ENCODE measurements at places on chromosomes 13 and 19.

DNA sequence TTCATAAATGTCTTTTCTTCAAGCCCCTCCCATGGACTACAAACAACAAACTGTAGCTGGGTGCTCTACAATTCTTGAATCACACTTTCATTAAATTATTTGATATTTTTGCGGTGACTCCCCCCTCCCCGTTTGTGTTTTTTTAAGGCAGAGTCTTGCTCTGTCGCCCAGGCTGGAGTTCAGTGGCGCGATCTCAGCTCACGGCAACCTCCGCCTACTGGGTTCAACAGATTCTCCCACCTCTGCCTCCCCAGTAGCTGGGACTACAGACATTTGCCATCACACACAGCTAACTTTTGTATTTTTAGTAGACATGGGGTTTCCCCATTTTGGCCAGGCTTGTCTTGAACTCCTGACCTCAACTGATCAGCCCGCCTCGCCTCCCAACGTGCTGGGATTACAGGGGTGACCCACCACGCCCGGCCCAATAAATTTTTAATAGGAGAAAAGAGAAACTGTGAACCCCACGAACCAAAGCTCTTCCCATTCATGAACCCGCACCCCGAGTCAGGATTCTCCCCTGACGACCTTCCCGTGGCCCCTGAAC is 703 bp downstream of the ZNF506 start:
- no peak for DNase-seq

- DNase-seq = no peak
Measured at GRCh38 chr13:26007261-26008125, 44.3 kb downstream of the SHISA2 start.

- no peak for DNase-seq
Measured at GRCh38 chr13:72100339-72100738, 233.3 kb upstream of the DACH1 start.

- no peak for DNase-seq
Measured at GRCh38 chr19:35306473-35307246, 14.7 kb downstream of the MAG start.

DNA sequence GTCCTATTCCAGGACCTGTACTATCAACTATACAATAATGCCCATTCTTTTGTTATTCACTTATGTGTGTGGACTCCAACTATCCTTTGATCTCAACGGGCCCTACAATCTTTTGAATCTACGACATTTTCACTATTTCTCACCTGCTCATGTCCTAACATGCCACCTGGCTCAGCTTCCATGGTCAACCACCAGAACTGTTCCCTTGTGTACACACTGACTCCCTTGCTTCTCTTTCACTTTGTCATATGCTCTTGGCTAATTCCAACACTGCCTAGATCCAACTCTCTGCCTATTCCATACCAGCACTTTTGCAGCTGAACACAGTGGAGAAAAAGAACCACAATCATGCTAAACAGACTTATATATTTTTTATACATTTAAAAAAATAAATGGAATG is 53.1 kb downstream of the MICU2 start:
- no peak for DNase-seq

DNA sequence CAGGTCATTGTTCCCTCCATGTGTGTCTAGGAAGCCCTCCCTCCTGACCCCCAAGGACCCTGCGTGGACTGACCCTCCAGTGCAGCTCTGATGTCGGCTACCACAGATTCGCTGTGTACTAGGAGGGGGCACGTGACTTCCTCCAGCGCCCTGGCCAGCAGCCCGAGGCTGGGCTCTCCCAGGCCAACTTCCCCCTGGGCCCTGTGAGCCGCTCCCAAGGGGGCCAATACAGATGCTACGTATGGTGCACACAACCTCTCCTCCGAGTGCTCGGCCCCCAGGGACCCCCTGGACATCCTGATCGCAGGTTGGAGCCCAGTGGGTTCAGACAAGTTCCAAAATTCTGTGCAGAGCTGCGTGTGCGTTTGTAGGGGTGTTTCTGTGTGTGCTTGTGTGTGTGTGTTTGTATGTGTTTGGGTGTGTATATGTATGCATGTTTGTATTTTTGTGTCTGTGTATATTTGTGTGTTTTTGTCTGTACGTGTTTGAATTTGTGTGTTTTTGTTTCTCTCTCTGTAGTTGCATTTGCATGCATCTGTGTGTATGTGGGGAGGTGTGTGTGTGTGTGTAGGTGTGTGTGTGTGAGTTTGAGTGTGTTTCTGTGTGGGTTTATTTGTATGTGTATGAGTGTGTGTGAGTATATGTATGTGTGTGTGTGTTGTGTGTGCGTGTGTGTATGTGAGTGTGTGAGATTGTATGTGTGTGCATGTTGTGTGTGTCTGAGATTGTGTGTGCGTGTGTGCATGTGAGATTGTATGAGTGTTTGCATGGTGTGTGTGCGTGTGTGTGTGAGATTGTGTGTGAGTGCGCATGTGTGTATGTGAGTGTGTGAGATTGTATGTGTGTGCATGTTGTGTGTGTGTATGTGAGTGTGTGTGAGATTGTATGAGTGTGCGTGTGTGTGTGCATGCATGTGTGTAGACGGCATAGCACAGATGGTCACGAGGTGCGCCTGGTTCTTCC is 21.4 kb upstream of the LILRA2 start:
- DNase-seq = no peak

DNA sequence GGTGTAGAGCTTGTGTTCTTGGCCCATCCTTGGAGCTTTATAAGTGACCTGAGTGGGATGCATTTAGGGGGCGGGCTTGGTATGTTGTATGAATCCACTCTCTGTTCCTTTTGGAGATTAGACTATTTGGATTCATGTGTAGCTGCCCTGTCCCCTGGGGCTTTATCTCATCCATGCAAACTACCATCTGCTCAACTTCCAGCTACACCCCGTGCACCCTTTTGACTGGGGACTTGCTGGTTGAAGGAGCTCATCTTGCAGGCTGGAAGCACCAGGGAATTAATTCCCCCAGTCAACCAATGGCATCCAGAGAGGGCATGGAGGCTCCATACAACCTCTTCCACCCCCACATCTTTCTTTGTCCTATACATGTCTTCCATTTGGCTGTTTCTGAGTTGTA is 6.1 kb downstream of the CLEC4M start:
- DNase-seq = no peak
